Left kidney (tissue), 8 donors: ENCODE measurements at places on chromosomes 3 and 15. TPM values are rescaled to one million over a fixed set of nuclear protein-coding genes. Genes with fewer than 3 reads are reported as not detected.

DNA sequence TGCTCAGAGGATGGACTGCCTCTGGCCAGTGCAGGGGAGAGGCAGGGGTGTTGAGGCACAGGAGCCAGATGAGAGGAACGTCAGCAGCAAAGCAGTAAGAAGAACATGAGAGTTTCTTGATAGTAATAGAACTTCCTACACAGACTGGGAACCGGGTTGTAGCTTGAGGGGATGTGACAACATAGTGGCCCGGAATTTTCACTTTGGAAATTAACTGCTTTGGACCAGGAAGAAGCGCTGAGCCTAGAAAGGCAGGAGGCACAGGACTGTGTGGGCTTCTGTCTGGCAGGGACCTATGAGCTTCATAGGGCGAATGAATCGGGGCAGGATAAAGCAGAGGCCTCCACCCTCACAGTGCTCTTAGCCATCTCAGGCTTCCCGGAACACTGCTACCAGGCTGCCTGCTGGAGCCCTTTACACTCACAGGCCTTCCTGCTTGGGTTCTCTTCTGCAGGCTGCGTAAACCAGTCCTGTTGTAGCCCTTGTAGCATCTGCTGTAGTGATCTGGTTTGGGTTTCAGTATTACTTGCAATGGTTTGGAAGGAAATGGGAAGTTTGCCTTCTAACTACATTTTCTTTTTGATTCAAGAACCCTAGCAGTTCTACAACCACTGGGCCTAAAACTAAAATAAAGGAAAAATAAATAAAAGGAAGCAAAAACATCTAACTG lies 3.3 kb upstream of the ADPGK start:
- DNase-seq, result no peak

DNA sequence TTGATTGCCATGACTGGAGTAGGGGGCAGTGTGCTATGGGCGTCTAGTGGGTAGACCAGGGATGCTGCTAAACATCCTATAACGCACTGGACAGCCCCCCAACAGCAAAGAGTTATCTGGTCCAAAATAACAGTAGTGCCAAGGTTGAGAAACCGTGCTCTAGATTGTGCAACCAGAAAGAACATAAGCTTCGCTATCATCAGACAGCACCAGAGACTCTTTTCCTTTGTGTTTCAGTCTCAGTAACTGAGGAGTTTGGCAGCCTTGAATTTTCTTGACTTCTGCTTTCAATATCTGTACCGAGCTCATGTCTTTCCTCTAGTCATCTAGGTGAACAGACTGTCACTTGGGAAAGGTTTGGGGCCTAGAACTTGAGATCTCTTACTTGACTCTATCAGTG lies 8.8 kb downstream of the ARID3B start:
- no peak for DNase-seq

DNA sequence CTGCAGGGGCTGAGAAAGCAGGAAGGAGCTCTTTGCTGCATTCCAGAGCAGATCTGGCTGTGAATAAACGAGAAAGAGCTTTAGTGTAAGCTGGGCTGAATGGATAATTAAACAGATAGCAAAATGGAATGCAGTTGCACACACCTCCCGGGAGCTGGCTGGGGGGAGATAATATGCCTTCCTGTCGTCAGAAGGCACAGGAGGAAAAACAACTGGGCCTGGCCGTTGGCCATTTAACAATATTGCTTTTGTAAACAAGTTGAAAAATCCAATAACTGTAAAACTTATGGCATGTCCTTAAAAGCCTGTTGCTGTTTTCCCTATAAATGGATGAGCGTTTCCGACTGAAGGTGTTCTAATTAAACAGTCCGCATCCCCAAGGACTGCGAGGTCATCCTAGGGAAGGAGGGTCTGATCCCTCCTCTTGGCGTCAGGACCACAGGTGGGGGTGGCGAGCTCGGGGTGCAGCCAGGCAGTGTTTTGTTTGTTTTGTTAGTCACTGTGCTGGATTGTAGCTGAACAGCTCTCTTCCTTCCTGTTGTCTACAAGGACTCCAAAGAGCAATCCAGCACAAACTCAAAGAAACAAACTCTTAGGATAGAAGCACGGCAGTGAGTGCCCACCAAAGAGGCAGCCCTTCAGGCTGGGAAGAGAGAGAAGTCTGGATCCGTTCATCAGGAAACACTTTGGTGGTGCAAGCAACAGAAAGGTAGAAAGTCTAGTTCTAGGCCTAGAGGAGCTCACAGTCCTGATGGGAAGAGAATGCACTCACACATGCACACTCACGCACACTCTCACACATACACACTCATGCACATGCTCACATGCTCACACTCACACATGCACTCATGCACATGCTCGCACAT lies 133.4 kb upstream of the SMAD3 start:
- peak; percentile 29 for DNase-seq

DNA sequence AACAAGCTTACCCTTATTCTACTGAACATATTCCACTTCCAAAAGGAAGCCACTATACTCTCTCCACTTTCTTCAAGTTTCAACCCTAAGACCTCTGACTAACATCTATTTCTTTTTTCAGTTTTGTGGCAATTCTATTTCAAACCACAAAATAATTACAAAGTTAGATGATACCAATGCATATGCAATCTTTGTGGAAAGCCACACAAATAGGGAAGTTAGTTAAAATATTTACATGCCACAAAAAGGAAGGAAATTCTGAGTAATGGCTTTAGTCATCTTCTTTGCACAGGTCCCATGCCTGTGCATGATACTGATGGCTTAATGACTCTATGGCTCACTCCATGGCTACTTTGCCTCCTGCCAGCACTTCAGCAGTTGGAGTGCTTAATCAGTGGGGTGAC lies 57.0 kb upstream of the MCTP2 start:
- DNase-seq, result no peak

- DNase-seq, result no peak
Observed at GRCh38 chr15:81002331-81003096, 1.8 kb downstream of the TLNRD1 start.

- no peak for DNase-seq
Observed at GRCh38 chr3:17552351-17552750, 190.1 kb downstream of the TBC1D5 start.

- DNase-seq, result no peak
Observed at GRCh38 chr3:182690172-182690571, 103.1 kb upstream of the ATP11B start.

GRCh38 chr3:185149591-185149990 lies 3.3 kb downstream of the C3orf70 start:
- DNase-seq, result no peak

The RBMS3 gene
- polyA plus RNA-seq, result 15.4 TPM
